CD4-positive, alpha-beta T cell treated with Interleukin-2 at 100 ng/mL for 4 hours (primary cell): ENCODE measurements at places on chromosomes 1 and 21.

GRCh38 chr1:14037101-14037847 lies 337.3 kb downstream of the PRDM2 start:
- DNase-seq, result no peak

DNA sequence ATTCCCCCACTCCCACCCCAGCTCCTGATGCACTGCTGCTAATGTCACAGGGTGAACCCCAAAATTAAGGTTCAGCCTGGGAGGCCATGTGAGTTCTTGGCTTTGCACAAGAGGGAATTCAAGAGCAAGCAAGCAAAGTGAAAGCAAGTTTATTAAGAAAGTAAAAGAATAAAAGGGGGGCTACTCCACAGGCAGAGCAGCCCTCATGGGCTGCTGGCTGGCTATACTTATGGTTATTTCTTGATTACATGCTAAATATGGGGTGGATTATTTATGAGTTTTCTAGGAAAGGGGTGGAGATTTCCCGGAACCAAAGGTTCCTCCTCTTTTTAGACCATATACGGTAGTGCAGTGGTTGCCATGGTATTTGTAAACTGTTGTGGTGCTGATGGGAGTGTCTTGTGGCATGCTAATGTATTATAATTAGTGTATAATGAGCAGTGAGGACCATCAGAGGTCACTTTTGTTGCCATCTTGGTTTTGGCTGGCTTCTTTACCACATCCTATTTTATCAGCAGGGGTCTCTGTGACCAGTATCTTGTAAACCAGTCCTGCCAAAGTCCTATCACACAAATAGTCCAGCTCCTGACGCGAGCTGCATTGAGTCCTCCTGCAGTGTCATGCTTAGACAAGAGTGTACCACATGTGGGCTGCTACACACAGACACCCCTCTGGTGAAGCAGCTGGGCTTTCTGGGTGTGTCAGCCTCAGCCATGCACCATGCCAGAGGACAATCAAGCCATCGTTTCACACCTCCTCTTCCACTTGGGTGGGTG lies 46.4 kb upstream of the CSF1 start:
- peak; percentile 28 for DNase-seq

- no peak for DNase-seq
Observed at GRCh38 chr1:9537863-9538668, 1.2 kb upstream of the SLC25A33 start.

- DNase-seq, result no peak
Observed at GRCh38 chr1:229076195-229076594, 194.7 kb upstream of the RAB4A start.

- no peak for DNase-seq
Observed at GRCh38 chr1:35454176-35454575, 103.0 kb downstream of the KIAA0319L start.

GRCh38 chr21:41189150-41189745 lies 21.3 kb downstream of the BACE2 start:
- DNase-seq, result no peak

DNA sequence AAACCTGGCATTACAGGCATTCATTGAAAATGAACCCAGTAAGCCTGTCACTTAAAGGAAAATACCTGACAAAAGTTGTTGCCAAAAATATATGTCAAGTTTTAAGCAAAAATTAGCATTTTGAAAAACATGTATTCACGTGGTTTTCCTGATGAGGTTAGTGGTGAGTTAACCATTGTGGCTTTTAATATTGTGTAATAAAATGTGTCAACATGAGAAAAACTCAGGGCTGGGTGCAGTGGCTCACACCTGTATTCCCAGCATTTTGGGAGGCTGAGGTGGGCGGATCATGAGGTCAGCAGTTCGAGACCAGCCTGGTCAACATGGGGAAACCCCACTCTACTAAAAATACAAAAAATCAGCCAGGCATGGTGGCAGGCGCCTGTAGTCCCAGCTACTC lies 731.4 kb downstream of the KCNT2 start:
- no peak for DNase-seq

DNA sequence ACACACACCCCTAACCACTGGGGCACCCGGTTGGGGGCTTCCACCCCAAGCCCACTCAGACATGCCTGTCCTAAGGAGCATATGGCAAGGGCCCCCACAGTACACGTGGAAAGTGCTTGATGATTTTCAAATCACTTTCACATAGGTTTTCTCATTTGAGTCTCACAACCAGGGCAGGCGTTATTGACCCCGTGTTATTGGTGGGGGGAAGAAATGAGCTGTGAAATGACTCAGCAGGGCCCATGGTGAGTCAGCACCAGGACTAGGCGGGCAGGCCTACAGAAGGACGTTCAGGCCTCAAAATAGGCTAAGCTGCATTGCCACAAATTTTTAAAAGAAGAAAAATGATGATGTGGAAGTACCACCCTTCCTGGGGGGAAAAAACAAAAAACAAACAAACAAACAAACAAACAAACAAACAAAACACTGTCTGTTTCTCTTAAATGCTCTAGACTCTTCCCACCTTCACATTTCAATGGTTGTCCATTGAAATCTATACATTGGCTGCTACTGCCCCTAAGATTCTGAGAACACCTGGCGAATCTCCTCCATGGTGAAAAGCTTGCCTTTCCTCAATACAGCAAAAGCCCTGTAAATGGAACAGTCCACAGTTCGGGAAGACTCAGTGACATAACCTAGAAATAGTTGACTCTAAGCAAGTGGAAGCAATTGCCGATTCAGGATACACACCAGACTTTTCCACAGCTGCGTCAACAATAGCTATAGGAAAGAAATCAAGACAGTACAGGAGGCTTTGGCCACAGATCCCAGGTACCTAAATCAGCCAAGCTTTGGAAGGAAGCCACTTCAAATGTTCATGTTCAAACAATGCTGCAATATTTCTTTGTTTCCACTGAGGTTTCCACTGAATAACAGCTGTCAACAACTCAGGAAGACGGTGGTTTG lies 234.7 kb downstream of the TOMM20 start:
- peak; percentile 24 for DNase-seq

DNA sequence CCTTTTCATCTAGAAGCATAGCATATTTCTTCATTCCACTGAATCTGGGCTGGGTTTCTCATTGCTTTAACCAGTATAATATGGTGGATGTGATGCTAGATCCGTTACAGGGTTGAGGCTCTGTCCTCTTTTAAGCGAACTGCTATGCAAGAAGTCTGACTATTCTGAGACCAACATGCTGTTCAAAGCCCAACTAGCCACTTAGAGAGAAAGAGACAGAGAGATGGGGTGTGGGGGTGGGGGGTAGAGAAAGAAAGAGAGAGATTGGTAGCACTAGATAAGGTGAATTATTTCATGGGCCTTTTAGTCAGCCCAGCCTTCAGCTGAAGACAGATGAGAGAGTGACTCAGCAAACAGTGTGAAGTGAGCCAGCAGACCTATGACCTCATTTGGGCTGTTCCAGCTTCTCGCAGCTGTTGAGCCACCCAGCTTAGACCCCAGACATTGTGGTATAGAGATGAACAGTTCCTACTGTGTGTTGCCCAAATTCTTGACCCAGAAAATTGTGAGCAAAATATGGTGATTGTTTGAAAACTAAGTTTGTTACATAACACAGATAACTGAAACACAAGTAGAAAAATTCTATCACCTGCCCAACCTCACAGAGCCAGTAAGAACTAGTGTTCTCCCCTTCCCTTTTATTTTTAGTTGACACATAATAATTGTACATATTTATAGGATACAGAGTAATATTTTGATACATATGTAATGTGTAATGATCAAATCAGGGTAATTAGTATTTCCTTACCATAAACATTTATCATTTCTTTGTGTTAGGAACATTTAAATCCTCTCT lies 40.7 kb upstream of the PRKACB start:
- DNase-seq, result peak; percentile 10

GRCh38 chr1:44532567-44532944 lies 127.5 kb downstream of the RNF220 start:
- no peak for DNase-seq

- no peak for DNase-seq
Observed at GRCh38 chr1:84282780-84283333, 18.7 kb upstream of the SAMD13 start.

DNA sequence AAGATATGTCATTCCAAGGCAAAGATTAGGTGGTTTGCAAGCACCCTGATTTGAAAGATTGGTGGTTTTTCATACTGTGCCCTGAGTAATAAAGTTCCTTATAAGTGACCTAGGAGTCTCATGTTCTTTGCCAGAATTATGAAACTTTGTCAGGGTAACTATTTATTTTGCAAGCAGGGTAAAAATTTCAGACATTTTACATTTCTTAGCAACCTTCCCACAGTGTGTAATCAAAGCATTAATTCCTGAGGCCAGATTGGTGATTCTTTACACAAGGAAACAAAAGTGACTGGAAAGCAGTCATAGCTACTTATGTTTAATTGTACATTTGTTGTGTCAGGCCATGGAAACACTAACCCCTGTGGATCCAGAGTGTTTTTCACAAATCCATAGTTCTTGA lies 998.0 kb upstream of the B3GALT2 start:
- DNase-seq, result no peak

GRCh38 chr1:64231153-64231552 lies 27.7 kb downstream of the UBE2U start:
- DNase-seq, result no peak

GRCh38 chr1:171787686-171788480 lies 6.4 kb downstream of the METTL13 start:
- no peak for DNase-seq

GRCh38 chr1:182684116-182684828 lies at the start of gene RGS8:
TSS of gene RGS8 (minus strand) at chr1:182684587. CDS start at chr1:182669649, 14,938 bp downstream.
- no peak for DNase-seq

GRCh38 chr1:94070865-94071264 lies 50.1 kb downstream of the ABCA4 start:
- no peak for DNase-seq

DNA sequence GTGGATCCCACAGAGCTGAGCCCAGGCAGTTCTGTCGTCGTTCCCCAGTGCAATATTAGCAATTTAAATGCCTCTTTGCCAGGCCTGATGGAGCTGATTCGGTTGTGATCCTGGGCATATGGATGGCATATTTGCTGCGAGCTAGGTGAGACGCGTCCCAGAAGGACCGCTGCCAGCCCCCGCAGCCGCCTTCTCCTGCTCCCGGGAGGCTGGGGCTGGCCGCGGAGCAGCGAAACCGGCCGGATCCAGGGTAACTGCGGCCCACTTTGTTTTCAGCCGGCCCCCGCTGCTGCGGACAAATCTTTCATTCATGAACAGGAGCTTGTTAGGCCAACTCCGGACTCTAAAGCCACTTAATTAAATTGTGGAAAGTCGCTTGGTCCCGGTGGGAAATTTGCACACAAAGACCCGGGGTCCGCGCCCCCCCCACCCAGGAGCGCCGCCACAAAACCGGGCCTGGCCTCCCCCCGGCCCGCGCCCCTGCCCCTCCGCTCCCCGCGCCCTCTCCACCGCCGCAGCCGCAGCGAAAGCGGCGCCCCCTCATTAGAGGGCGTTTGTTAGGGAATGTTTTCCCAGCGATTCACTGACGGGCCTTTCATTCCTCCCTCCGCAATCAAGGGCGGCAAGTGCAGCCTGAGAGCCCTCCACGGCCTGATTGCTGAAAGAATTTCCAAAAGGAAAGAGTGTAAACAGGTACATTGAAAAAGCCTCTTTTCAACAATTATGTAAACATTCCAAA lies 383.3 kb downstream of the RRAGC start:
- no peak for DNase-seq

DNA sequence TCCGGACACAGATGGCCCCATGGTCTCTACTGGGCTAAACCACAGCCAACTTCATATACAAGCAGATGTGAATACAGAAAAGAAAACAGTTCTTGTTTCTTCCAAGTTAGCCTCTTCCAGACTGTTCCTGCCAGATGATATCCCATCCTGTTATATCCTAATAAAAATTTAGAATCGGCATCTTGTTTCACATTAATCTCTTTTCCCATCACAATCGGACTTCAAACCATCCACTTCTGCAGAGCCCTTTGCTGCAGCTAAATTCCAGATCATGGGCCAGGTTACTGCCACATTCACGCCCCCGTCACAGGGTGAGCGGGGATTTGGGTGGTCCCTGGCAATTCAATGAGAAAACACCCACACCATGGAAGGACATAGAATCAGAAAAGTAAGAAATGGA lies 57.2 kb downstream of the NPHP4 start:
- no peak for DNase-seq

GRCh38 chr1:51168266-51168845 lies 66.3 kb downstream of the C1orf185 start:
- DNase-seq, result no peak

DNA sequence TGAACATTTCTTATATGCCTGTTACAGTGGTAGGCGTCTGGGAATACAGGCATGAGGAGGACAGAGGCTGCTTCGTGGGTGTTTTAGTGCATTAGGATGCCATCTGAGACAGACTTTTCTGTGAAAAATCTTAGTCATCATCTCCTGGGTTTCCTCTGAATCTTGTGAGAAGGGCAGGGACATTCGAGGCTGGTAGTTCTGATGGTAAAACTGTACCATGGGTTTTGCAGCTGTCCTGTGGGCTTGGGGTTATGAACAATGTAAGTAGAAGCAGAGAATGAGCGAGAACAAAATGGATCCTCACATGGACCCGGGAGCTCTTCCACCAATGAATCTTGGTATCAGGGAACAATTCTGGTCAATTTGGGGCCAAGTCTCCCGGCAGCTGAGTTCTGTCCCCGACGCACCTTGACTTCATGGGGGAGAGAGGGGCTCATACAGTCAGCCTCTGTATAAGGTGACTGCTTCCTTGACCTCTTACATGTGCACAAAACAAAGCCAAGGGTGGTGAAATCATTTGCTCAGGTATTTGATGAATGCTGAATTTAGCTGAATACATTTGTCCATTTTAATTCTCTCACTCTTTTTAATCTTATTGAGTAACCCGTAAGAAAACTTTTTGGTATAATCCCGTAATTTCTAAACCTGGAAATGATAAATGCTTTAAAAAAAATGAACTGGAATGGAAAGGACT lies 63.6 kb upstream of the ERRFI1 start:
- DNase-seq, result no peak

- DNase-seq, result no peak
Observed at GRCh38 chr1:218931324-218931723, 242.4 kb upstream of the LYPLAL1 start.

DNA sequence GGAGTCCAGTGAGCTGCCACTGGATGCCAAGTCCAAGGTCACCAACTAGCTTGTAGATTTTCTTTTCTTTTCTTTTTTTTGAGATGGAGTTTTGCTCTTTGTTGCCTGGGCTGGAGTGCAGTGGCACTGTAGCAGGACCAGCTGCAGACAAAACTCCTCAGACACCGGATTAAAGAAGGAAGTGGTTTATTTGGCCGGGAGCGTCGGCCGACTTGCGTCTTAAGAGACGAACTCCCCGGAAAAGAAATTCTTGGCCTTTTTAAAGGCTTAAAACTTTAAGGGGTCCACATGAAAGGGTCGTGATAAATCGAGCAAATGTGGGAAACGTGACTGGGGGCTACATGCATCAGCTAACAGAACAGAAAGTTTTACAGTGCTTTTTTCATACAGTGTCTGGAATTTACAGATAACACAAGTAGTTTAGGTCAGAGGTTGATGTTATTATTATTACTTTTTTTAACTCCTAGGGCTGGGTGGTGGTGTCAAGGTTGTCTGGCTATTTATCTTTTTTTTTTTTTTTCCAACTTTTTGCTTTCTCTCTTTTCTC lies 36.4 kb upstream of the CFAP126 start:
- DNase-seq, result no peak
